Naive B cell (primary cell): ENCODE measurements at places on chromosomes 1 and 21. TPM values are rescaled to one million over a fixed set of nuclear protein-coding genes. Genes with fewer than 3 reads are reported as not detected.

The TSPAN1 gene
- not detected for polyA plus RNA-seq

The GRIK3 gene
- polyA plus RNA-seq = not detected

The PEA15 gene
- polyA plus RNA-seq = 17.0 TPM

- no peak overlapping the region for H3K4me3 ChIP-seq
- no peaks in the 10 kb centered on the region for H3K27me3 ChIP-seq
- peaks cover 83% of the 10 kb centered on the region for H3K4me1 ChIP-seq
- DNase-seq = no peak
Observed at GRCh38 chr1:66351913-66352312, 182.0 kb upstream of the SGIP1 start.

- H3K4me1 ChIP-seq = no peaks in the 10 kb centered on the region
- no peak for DNase-seq
- H3K36me3 ChIP-seq = no peaks in the 10 kb centered on the region
- no peak overlapping the region for H3K27ac ChIP-seq
- H3K4me3 ChIP-seq = no peak overlapping the region
- peaks cover 11% of the 10 kb centered on the region for H3K27me3 ChIP-seq
Observed at GRCh38 chr1:29590583-29591565, 354.6 kb downstream of the PTPRU start.

DNA sequence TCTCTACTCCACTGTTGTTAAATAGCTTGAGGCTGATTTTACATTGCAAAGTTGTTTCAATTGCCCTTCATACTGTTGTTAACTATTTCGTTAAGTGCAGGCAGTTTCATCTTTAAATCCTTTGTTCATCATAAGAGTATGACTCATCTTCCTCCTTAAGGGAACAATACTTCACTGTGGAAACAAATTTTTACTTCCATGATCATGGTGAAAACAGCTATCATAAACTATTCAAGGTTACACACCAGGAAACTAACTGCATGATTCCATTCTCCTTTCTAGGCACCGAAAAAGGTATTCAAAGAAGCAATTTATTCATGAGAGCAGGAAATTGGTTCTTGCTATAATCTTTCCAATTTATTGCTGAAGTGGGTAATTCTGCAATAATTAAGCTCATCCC, 593.2 kb downstream of the LRRIQ3 start:
- H3K36me3 ChIP-seq = peaks cover 13% of the 10 kb centered on the region
- DNase-seq = no peak
- H3K27me3 ChIP-seq = no peaks in the 10 kb centered on the region
- no peak overlapping the region for H3K27ac ChIP-seq
- H3K4me1 ChIP-seq = no peaks in the 10 kb centered on the region
- no peak overlapping the region for H3K4me3 ChIP-seq

GRCh38 chr21:45289655-45290515, 2.2 kb upstream of the POFUT2 start:
- peaks cover 28% of the 10 kb centered on the region for H3K4me1 ChIP-seq
- no peak for DNase-seq
- H3K27me3 ChIP-seq = peaks cover 8% of the 10 kb centered on the region
